ENCODE measurements at places on chromosomes 12 and 14.

DNA sequence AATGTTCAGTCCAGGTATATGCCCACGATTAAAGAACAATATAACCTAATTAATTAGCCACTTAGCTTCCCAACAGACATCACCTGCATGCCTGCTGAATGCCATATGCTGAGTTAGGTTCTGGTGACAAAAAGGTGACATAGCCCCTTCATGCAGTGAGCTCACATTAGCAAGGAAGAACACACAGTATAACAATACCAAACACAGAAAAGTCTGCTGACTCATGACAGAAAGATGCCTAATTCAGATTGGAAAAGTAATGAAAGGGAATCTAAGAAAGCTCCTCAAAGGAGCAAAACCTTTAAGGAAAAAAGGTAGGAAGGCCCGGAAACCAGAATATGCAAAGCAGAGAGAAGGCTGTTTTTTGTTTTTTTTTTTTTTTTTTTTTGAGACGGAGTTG is 59.0 kb downstream of the FERMT2 start:
- no peak for DNase-seq

DNA sequence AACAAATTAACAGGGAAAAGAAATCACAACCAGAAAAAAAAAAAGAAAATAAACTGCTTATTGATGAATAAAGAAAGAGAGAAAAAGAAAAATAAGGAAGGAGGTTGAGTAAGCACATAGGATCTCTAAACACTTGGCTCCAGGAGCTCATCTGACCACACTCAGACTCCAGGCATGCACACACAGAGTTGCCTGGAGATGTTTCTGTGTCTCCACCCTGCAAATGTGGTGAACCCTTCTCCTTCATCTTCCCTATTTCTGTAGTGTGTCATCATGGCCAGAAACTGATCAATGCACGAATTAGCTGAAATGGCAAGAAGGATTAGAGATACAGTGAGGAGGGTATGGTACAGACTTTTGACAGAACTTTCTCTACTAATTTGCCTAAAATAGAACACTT is 20.2 kb downstream of the OR4N2 start:
- peak; percentile 1 for DNase-seq

- DNase-seq = peak; percentile 87
Observed at GRCh38 chr14:69543341-69544115, 31.1 kb downstream of the CCDC177 start.

- DNase-seq = no peak
Observed at GRCh38 chr14:48693793-48694192, 892.4 kb downstream of the RPS29 start.

GRCh38 chr14:25303934-25304333 is 254.0 kb upstream of the STXBP6 start:
- no peak for DNase-seq

GRCh38 chr14:60970146-60970545 is 10.7 kb downstream of the TRMT5 start:
- no peak for DNase-seq

All from HTR-8/SVneo (cell line).